Retina (tissue), 1 donor: ENCODE measurements at places on chromosomes 2 and 18.

- no peak for DNase-seq
Measured at GRCh38 chr2:144206019-144206418, 313.9 kb downstream of the ZEB2 start.

DNA sequence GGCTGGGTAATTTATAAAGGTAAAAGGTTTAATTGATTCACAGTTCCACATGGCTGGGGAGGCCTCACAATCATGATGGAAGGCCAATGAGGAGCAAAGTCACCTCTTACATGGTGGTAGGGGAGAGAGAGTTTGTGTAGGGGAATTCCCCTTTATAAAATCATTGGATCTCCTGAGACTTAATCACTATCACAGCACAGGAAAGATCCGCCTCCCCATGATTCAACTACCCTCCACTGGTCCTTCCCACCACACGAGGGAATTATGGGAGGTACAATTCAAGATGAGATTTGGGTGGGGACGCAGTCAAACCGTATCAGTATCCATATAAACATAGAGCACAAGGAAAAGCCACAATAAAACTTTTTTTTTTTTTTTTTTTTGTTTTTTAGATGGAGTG, 172.6 kb upstream of the PIEZO2 start:
- no peak for DNase-seq

- DNase-seq, result no peak
Measured at GRCh38 chr2:162473986-162474385, 130.1 kb downstream of the GCA start.

DNA sequence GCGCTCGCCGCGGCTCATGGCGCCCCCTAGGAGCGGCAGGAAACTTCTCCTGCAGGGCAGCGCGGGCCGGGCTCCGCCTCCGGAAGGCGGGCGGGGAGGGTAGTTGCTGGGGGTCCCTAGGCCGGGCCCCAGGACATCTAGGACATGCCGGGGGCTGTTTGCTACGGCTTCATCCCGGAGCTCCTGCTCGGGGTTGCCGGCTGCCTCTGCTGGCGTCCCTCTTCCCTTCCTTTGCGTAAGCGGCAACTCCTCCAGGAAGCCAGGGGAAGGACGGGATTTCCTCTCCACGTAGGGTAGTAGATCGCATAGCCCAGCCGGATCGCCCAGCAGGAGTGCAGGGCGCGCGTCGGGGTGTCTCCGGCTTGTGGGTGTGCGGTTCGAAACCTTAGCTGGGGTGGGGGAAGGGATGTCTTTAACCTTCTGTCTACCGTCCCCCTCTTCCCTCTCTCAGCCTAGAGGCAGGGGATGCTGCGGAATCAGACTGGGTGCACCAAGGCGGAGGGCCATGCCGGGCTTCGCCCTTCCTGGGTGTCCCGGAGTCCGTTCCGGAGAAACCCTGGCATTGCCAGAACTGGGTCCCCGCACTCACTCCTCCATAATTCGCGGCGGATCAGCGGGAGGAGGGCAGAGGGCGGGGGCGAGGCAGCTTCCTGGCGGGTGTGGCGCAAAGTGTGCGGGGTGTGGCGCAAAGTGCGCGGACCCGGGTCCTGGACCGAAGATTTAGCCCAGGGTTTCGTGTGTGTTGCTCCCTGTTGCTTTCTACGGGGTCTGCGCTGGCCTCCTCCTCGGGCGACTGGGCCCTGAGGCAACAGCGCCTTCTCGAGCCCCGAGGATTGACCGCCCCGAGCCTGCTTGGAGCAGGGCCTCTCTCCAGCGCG, 12.2 kb upstream of the SKOR2 start:
- peak; percentile 69 for DNase-seq

DNA sequence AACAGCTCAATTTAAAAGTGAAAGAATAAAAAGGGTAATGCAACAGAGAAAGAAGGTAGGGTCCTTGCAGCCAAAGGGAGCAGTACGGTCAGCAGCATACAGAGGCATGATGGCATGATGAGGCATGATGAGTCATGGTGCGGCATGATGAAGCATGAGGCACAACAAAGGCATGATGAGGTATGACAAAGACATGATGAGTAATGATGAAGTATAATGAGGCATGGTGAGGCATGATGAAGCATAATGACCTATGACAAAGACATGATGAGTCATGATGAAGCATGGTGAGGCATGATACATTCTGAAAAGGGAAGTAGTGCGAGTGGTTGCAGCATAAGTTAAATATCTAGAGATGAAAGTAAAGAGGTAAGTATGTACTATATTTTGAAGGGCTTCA, 673.2 kb downstream of the TMEM182 start:
- no peak for DNase-seq

GRCh38 chr2:28982381-28982950, 1.4 kb downstream of the TOGARAM2 start:
- no peak for DNase-seq

GRCh38 chr18:31512203-31512764, 14.3 kb downstream of the DSG2 start:
- DNase-seq, result no peak

GRCh38 chr18:73980289-73980979, 167.2 kb downstream of the FBXO15 start:
- DNase-seq, result no peak

DNA sequence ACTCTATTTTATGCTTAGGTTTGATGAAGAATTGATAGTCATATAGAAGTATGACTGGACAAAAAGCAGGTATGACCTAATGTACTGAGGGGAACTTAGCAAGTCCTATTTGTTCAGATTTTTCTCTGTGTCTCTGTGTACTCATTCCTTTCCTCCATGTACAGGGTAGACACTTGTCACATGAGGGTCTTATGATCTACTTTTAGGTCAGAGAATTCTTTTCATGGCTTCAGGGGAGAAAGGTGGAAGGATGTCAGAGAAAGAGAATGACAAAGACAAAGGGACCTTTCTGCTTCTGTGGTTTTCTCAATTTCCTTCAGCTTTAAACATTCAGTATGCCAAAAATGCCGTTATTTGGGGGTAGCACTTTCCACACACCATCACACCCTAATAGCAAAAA, 181.6 kb downstream of the WDPCP start:
- DNase-seq, result no peak

GRCh38 chr2:203743441-203743981, 37.1 kb downstream of the CD28 start:
- no peak for DNase-seq

DNA sequence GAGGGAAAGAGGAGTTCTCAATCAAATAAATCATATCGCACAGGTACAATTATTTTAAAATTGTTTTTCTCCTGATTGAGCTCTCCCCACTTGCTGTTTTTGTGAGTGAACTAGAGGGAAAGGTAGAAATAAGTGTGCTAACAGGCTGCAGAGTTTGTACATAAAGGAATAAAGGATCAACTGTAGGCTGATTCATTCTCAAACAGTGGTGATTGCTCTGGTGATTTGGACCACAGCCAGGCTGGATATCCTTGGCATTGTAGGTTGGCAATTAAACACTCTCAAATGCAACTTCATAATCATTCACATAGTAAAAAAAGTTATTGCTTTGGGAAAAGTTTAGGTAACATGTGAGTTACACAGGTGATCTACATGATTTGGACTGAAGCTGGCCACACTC, 29.8 kb downstream of the LRP1B start:
- DNase-seq, result no peak

DNA sequence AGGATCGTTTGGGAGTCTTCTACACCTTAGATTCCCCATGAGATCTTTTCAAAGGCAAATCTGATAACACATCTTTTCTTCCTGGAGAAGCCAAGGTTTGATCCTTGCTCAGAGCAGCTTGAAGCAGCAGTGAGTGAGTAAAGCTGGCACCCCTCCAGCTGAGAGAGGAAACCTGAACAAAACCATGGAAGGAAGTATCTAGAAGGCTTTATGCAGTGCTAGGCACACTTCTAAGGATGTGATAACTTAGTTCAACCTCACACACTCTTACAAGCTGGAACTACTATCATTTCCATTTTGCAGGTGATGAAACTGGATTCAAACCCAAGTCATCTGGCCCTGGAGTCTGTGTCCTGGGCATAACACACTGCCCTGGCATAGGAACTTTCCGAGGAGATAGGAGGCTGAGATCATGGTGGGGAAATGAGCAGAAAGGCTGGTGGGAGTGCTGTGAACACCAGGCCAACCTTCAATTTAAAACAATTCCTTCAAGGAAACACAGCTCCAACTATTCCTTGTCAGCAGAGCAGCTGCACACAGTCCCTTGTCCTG, 71.2 kb downstream of the CTAGE1 start:
- DNase-seq, result no peak

- DNase-seq, result no peak
Measured at GRCh38 chr2:209460151-209460761, 36.4 kb downstream of the MAP2 start.

- DNase-seq, result no peak
Measured at GRCh38 chr2:152176113-152176714, 651 bp upstream of the STAM2 start.

- DNase-seq, result no peak
Measured at GRCh38 chr2:226797289-226797988, 2.2 kb downstream of the IRS1 start.

DNA sequence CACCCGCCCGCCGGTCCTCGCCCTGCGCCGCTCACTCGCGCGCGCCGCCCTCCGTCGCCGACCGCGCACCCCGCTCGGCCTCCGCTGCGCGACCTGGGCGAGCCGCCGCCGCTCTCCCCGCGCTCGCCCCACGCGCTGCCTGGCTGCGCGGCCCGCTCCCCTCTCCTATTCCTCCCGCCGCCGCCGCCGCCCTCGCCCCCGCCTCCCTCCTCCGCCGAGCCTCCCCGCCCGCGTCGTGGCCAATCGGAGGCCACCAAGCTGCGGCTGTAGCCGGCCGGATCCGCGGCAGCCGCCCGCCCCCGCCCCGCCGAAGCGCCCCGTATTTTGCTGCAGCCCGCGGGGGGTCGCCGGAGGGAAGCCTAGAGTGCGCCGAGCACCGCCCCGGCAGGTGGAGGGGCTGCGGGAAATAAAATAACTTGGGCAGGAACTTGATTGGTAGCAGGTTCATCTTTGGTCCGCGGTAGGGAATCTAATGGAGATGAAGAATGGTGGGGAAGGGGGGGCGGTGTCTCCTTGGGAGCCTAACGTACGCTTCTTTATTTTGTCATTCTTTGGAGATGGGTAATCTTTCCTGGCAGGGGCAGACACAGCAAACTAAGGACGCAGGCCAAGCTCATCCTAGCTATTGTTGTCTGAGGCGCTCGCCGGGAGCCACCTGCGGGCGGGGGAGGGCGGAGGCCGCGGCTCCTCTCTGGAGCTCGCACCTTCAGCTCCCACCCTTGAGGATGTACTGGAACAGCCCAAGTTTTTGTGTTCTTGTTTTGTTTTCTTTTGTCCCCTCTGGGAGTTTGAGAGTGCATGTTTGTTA, 1.1 kb upstream of the CDH2 start:
- peak; percentile 93 for DNase-seq

GRCh38 chr18:62876111-62876510, 160.8 kb downstream of the PHLPP1 start:
- no peak for DNase-seq

GRCh38 chr2:141598982-141599381, 531.8 kb downstream of the LRP1B start:
- no peak for DNase-seq

DNA sequence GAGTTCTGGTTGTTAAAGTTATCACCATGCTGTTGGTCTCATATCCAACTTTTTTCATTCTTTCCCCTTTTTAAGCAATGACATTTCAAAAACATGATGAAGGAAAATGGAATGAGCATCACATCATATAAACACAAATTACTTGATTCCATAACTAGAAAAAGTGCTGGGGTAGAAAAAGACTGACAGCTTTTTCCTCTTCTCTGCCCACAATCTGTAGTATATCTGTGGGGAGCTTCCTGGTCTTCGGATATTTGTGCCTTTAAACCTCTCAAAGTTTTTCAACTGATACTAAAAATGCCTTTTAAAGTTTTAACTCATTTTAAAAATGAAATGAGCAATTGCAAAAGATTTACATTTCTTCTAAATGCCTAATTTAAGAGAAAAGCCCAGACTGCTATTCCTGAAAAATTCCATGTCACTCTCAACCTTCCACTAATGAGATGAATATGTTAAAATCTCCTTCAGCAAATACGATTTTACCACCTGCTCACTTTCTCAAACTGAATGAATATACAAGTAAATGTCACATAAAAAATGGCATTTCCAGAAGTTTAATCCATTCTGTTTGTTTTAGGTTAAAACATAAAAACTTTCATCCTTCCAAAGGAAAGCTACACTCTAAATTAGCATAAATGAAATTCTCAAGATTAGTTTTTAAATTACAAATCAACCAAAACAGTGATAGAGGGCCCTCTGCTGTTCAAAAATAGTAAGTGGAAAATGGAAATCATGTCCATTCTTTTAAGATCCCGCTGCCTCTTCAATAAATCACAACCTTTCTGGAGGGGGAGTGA, 2.1 kb downstream of the DNAH7 start:
- DNase-seq, result peak; percentile 30

DNA sequence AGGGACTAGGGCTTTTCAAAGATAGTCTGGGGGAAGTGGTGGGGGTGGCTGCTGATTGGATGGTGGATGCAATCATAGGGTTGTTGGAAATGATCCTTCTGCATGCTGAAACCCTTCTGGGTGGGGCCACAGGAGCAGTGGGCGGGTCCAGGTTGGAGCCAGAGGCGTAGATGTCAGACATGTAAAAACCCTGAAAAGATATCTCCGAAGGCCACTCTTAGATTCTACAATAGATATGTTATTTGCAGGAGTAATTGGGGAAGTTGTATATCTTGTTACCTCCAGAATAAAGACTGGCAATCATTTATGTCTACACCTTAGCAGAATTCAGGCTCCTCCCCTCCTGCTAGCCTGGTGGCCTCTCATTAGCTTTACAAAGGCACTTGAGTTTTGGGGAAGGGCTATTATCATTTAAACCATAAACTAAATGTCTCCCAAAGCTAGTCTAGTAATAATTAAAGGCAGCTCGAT, 8.2 kb upstream of the FAM98A start:
- no peak for DNase-seq

DNA sequence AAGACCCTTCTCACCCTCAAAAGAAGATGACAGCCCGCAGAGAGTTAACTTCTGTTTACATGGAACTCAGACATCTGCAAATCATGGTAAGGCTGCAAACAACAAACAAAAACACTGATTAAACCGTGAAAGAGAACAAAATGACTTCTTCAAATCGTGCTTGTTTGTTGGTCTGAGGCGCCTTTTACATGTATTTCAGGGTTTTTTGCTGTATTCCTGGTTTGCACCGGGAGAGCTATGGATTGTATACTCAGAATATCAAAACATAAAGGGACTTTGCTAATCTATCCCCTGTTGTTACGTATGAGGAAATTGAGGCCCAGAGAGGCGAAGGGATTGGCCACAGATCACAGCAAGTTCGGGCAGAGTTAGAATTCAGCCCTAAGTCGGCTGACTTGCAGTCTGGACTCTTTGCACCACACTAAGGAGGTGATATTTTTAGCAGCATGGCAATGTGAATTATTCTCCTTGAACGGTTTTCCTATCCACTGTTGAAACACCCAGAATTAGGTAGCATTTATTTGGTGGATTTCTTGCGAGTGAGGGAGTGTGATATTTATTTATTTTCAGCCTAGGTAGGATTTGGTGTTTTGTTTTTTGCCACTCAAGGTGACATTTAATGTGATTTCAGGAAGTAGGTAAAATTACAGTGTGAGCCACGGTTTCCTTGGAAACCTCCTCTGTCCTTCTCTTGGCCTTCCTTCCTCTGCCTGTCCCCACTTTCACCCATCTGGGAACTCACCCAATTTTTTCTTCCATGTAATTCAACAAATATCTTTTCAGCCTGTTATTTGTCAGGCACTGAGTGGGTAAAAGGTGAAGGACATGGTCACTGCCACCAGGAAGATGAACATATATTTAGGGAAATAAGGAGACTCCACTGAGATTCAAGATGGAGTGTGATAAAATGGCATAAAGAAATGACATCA, 980 bp upstream of the PDE6D start:
- no peak for DNase-seq

- DNase-seq, result no peak
Measured at GRCh38 chr2:121664086-121664485, 14.8 kb upstream of the CLASP1 start.
